ENCODE measurements at places on chromosomes 6 and 20. TPM values are rescaled to one million over a fixed set of nuclear protein-coding genes. Genes with fewer than 3 reads are reported as not detected.

IL17F gene
- total RNA-seq, result not detected

HCK gene
- total RNA-seq, result not detected

PGC gene
- not detected for total RNA-seq

TRAM2 gene
- 101 TPM for total RNA-seq

THBS2 gene
- 0.14 TPM for total RNA-seq

TMEM74B gene
- 0.79 TPM for total RNA-seq

CTCFL gene
- total RNA-seq, result not detected

MCCD1 gene
- total RNA-seq, result not detected

BCLAF1 gene
- 268 TPM for total RNA-seq

PRND gene
- total RNA-seq, result 1.2 TPM

SMLR1 gene
- total RNA-seq, result not detected

BACH2 gene
- total RNA-seq, result 0.40 TPM

ILRUN gene
- 37.0 TPM for total RNA-seq

CFAP61 gene
- not detected for total RNA-seq

C6orf163 gene
- 4.6 TPM for total RNA-seq

LTB gene
- total RNA-seq, result 0.80 TPM

CD24 gene
- 1.7 TPM for total RNA-seq

TCF21 gene
- not detected for total RNA-seq

FGD2 gene
- total RNA-seq, result not detected

CALHM6 gene
- total RNA-seq, result 0.13 TPM

FNDC11 gene
- 0.40 TPM for total RNA-seq

C20orf202 gene
- total RNA-seq, result not detected

HLA-DQA2 gene
- not detected for total RNA-seq

PTCHD4 gene
- 3.2 TPM for total RNA-seq

MEI4 gene
- total RNA-seq, result not detected

GRM1 gene
- total RNA-seq, result under 0.01 TPM

Data from thoracic aorta endothelial cell (primary cell).